ENCODE measurements at places on chromosomes 6 and 20.

- DNase-seq, result no peak
Measured at GRCh38 chr20:63658749-63659187, 656 bp downstream of the RTEL1 start.

GRCh38 chr6:112802144-112802543, 455.0 kb downstream of the RFPL4B start:
- no peak for DNase-seq

DNA sequence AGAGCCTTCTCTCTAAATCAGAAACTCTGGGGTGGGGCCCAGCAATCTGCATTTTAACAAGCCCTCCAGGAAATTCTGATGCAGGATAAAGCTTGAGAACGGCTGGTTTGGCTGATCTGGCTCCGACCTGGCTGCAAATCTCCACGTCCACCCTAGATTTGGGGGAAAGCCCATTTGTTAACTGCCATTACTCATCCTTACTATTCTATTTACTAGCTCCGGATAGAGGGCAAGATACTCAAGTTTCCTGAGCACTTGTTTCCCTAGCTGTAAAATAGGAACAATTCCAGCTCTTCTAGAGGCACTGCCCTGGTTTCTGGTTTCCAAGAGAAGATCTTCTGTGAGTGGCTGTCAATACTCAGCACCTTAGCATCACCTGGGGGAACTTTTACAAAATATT, 44.4 kb downstream of the DAAM2 start:
- no peak for DNase-seq

- DNase-seq, result no peak
Measured at GRCh38 chr20:47577314-47577713, 75.6 kb downstream of the NCOA3 start.

- no peak for DNase-seq
Measured at GRCh38 chr20:10596710-10597121, 77.1 kb downstream of the JAG1 start.

DNA sequence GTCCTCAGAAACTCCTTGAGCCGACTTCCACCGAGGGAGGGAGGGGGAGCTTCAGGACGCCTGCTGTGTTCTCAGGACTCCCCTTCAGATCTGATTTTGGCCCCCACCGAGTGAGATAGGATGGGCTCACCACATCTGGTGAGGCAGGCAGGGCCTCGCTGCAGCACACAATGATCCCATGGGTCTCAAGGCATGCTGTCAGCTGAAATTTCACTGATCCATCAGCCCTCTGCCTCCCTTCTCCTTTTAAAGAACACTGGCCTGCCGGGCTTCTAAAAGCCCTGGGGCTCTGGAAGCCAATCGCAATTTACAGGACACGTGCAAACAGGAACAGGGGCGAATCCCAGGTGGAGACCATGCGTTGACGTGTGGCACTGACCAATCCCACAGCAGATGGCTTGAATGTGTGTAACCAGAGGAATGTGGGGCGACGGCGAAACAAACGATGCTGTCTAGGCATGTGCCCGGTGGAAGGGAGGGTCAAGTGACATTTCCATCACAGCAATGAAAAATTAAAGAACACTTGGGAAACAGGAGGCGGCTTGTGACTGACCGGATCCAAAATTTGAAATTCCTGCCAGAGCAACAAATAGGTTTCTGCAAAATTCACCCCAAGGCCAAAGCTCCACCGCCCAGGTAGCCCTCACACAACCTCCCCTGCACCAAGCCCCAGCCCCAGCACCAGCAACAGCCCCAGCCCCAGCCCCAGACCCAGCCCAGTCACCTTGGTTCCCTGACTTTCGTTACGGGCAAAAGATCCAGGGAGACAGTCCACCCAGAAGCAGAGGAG, 167.1 kb upstream of the ZNF337 start:
- no peak for DNase-seq

DNA sequence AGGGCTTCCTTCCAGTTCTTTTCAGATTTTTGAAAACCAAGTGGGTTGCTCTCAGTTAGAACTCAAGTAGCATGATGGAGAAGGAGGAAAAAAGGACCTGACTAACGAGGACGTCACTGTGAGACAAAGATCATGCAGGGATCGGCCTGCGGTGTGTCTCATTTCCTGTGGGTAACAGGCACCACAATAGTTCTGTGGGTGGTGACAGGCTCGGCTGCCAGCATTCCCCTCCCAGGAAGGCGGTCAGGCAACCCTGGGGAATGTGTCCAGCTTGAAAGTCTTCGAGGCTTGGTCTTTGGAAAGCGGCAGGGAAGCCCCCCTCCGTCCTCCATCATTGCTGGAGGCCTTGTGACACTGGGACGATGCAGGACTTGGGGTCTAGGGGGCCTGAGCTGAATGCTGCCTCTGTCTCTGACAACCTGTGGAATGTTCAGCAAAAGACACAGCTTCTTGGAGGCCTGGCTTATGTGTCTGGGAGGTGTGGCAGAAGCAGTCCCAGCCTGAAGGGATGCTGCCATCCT, 121.0 kb downstream of the BCAS1 start:
- DNase-seq, result peak; percentile 77

DNA sequence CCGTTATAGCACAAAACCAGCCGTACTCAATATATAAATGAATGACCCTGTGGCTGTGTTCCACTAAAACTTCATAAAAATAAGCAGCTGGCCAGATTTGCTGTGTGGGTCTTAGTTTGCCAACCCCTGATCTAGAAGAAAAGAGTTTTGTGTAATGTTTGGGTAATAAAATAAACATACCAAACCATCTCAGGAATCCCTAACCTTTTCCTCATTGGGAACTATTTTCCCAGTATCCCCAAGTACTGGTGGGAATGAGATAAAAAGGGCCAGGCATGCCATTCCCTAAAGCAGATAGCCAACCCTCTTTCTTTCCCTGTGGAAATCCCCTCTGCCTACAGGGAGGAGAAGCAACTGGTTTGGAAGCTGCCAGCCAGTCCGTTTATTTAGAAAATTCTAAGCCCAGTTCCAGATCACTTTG, 169.1 kb upstream of the AKAP12 start:
- DNase-seq, result no peak

DNA sequence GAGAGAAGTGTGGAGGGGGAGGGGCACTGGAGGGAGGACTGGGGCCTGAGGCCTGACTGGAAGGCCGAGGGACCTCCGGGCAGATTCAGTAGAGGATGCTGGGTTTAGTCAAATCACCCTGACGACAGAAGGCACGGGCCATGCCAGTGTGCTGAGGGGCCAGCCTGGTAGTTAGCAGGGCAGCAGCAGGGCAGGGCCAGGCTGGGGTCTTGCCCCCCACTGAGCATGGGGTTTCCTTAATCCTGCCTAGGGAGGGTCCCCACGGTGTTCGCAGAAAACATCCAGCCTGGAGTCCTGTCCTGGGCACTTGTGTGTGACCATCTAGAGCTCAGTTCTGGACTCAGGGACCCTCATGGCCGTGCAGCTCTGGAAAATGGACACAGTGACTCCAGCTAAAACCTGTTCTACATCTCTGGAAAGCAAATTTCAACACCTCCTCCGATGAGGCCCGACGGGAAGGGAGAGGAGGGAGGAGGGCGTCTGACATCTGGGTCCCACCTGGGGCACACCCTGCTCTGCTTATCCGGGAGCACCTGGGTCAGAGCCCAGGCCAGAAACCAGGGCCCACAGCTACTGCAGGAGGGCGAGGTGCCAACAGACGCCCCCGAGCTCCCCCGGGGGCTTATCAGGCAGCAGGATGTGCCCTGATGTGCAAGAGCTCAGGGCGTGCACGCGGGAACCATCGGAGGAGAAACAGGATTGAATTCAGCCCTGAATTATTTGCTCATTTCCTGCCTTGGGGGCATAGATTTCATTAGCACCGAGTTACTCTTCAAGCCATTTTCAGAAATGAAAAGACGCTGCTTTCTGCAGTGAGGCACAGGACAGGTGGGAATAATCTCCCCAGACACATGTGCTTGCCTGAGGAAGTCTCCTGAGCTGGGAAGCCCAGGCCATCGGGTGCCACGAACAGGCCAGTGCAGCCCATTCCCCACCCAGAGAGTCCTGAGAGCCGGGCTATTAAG, 78.0 kb upstream of the MPC1 start:
- no peak for DNase-seq

GRCh38 chr6:42745083-42745639, 742 bp downstream of the TBCC start:
- peak; percentile 52 for DNase-seq

GRCh38 chr6:36925809-36926208, 28.7 kb upstream of the PI16 start:
- no peak for DNase-seq

- DNase-seq, result no peak
Measured at GRCh38 chr6:145278163-145278807, 457.0 kb downstream of the EPM2A start.

DNA sequence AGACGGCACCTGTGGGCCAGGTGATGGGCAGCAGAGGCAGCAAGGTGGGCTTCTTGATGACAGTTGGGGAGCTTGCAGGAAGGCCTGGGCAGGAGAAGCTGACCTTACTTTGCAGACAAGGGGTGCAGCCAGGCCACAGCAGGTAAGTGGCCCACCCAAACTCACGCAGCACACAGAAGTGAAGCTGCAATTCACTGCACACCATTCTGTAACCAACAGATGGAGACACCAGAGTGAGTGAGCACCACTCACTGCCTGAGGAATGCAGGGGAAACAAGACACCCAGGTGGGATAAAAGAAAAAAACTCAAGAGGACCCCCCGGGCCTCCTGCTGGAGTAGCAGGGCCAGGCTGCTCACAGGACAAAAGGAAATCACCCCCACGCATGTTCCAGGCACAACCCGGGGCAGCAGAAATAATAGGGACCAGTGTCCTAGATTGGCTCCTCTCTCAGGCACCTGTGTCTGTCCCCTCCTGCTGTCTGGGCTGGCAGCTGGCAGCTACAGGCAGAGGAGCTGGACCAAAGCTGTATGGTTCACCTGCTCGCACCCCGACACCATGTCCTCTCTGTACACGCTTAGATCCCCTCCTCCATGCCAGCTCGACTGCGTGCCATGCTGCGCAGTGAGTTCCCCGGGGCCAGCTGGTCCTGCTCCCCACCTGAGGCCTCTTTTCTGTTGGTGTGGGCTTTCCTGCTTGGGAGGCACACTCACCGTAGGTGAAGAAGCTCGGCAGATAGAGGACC, 4.9 kb downstream of the MTCH1 start:
- DNase-seq, result no peak

- no peak for DNase-seq
Measured at GRCh38 chr6:101344885-101345284, 48.6 kb upstream of the GRIK2 start.

Measured in activated T-cell treated with anti-CD3 and anti-CD28 coated beads, Interleukin-2, amount 50 U/mL, for 24 hours (primary cell).